ENCODE measurements at places on chromosomes 5 and 9.
A peak's percentile ranks its signal among the peaks of the same experiment; 100 is the strongest.

DNA sequence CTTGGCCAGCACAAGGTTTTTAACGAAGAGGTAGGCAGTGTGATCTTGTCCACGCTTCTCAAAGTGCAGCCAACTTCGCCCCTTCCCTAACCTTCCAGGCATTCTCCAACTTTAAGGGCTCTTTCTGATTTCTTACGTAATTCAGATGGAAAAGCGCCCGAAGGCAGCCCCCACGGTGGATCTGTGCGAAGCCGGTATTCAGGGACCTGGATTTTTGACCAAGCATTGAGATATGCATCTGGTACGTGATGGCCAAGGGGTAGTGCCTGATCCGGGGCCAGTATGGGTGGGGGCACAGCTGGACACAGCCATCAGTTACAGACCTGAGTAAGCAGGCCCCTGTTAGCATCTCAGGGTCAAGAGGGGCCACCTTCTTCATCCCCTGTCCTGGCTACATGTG, 80.0 kb downstream of the AMBP start:
- no peak for DNase-seq

GRCh38 chr5:168941901-168942300, 359.0 kb downstream of the SLIT3 start:
- DNase-seq, result no peak

DNA sequence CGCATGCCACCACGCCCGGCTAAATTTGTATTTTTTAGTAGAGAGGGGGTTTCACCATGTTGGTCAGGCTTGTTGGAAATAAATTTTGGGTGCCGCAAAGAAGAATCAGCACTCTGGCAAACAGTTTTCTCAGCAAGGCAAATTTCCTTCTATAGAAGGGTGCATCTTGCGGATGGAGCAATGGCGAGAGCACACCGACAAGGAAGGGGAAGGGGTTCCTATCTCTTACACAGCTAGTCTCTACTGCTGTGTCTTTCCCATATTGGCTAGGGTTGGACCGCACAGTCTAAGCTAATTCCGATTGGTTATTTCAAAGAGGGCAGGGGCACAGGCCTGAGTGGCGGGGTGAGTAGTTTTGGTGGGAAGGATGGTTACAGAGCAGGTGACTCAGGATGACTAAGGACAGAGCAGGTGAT, 707 bp downstream of the GTF3C5 start:
- DNase-seq, result no peak

DNA sequence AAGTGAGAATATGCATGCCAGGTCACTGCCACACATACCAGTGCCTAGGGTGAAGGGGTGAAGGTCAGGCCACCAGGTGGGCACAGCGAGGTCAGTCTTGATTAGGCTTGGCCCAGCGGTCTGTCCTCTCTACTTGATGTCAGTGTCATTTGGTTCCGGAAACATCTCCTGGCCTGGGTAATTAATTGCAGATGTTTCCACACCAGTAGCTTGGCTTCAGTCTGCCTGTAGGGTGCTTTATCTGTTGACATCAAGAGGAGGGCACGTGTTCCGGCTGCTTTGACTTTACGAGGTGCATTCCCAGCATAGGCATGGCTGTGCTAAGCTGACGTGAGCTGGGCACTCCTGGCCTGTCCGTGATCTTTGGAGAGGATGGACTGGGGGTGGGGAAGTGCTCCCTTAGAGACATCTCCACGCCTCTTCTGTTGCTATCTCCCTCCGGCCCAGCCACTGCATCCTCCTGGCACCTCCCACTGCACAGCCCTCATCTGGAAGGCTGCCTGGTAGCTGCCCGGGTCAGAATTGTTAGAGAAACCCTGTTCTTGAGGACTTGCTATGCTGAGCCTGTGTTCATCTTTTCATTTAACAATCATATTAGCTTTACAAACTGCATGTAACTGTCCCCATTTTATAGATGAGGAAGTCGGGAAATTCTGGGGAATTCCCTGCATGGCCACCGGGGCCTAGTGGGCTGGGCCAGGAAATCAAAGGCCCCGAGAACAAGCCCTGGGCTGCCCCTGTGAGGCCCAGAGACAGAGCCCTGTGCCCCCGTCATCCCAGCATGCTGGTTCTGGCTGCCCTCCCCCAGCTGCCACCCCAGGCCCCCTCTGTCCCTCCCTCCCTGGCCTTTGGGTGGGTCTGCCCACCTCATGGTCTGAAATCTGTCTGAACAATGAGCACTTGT, 29.1 kb downstream of the JADE2 start:
- DNase-seq, result no peak

DNA sequence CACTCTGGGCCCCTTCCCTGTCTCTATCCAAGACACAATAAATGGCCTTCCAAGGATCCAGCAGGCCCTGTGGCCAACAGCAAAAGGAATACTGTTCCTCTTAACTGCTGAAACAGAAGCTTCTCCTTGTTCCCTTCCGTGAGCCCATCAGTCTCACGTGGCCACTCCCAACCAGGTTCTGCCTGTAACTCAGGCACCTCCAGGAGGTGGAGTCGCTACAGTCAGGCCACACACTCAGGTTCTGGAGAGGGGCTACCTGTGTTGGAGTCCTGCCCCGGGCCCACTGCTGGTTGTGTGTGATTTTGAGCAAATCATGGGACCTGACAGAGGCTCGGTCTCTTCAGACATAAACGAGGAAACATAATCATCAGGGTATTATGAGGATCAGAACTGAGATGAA, 10.3 kb downstream of the FAT2 start:
- no peak for DNase-seq

GRCh38 chr5:162484986-162485385, 417.4 kb downstream of the GABRG2 start:
- no peak for DNase-seq

DNA sequence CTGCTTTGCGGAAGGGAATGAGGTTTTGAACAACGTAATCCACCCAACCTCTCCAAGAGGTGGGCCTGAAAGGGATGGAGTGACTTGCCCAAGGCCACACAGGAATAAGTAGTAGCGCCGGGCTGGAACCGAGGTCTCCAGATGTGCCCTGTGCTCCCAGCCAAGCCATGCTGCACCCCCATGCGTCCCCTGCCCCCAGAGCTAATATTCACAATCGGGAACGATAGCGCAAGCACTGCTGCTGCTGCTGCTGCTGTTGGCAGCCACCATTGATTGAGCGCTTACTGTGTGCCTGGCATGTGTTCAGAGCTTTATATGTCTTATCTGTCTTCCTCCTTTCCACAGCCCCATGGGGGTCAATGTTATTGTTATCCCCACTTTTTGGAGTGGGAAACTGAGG, 43.9 kb downstream of the AMBP start:
- DNase-seq, result no peak

GRCh38 chr9:37412431-37413151, 9.9 kb upstream of the GRHPR start:
- peak; percentile 61 for DNase-seq

GRCh38 chr9:5815461-5815860, 17.5 kb downstream of the ERMP1 start:
- DNase-seq, result no peak

- no peak for DNase-seq
Observed at GRCh38 chr5:111401906-111402305, 110.4 kb downstream of the STARD4 start.

DNA sequence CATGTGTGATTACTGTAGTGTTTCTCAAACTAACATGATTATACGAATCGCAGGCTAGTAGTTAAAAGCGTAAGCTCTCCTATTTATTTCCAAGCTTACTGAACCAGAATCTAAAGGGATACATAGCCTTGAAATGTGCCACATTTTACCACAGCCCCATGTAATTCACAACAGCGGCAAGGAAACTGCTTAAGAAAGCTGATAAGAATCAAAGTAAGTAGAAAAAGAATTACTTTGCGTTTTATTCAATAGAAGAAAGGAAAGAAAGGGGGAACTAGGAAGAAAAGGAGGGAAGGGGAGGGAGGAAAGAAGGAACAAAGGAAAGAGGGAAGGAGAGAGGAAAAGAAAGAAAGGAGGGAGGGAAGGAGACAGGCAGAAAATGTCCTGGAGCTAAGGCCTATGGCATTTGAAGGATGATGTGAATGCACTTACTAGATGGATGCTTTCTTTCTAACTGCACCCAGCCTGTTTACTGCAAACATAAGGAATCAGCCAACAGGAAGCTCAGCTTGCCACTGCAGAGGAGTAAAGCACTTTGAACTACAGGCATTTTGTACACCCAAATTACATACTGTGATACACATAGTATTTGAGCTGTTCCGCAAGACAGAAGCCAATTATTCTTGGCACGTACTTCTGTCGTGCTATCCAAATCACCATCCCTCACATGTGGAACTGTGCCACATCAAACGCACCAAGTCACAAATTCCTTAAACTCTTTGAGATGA, 521.7 kb downstream of the RAB3C start:
- no peak for DNase-seq

GRCh38 chr5:53055365-53055764, 54.2 kb downstream of the MOCS2 start:
- DNase-seq, result no peak

DNA sequence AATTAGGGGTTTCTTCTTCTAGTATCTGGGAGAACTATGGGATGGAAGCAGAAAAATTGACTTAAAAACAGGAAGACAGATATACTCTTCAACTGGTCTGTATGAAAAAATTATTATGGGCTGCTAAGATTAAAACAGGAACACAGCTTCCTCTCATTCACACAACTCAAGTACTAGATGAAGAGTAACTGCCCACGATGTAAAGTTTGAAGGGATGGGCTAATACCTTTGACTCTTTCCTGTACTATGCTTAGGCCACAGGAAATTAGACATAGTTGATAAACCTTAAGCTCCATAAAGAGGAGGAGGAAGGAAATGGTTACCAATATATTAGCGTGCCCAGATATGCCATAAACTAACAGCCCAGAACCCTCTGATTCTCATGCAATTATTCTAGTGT, 88.6 kb downstream of the ANKRD31 start:
- no peak for DNase-seq

Data from HS-27A (cell line).